ENCODE measurements at places on chromosomes 5 and 9.
A peak's percentile ranks its signal among the peaks of the same experiment; 100 is the strongest.

DNA sequence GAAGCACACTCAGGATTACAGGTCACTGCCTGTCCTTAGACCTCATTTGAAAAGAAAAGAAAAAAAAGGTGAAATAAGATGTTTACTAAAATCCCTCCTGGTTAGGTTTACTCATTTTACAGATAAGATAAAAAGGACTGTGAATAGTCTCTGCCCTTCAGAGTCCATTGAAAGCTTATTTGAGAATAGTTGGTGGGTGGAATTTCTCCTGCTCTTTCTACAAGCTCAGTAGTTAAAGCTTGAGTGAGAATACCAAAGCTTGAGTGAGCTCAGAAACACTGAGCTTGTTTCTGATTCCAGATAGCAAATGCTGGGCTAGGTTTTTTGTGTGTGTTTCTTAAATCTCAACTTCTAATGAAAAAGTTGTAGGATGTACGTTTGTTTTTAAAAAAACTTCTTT is 106.7 kb downstream of the SLF1 start:
- H3K4me1 ChIP-seq, result no peaks in the 10 kb centered on the region
- no peak for DNase-seq
- no peak overlapping the region for H3K4me3 ChIP-seq
- no peak overlapping the region for H3K27ac ChIP-seq

DNA sequence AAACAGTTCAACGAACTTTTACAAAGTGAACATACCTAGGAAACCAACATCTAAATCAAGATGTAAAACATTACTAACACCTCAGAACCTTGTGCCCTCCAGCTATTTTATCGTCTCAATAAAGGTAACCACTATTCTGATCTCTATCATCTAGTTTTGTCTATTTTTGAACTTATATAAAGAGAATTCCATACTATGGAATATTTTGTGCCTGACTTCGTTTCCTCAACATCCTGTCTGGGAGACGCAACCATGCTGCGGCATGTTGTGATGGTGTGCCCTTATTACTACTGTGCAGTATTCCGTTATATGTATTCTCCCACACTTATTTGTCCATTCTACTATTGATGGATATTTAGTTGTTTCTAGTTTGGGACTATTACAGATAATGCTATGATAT is 99.2 kb downstream of the NR6A1 start:
- peaks cover 15% of the 10 kb centered on the region for H3K4me1 ChIP-seq
- H3K27ac ChIP-seq, result no peak overlapping the region
- peaks cover 4% of the 10 kb centered on the region for H3K36me3 ChIP-seq
- H3K27me3 ChIP-seq, result peaks cover 6% of the 10 kb centered on the region
- H3K4me3 ChIP-seq, result no peak overlapping the region

DNA sequence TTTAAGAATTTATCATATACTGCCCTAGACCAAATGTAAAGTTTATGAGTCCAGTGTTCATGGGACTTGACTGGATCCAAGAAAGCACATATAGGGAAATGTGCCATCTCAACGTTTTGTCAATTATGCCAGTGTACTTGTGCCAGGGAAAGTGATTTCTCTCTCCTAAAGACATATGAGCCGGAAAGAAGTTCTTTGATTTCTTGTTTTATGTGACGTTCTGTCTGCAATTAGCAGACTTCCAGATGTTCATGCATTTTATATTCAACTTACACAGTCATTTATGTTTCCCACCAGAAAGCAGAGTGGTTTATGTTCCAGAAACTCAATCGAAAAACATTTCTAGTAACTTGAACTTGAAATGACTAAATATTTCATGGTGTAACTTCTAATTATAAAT is 203.8 kb downstream of the FAM170A start:
- H3K36me3 ChIP-seq, result no peaks in the 10 kb centered on the region
- no peak overlapping the region for H3K4me3 ChIP-seq
- H3K4me1 ChIP-seq, result no peaks in the 10 kb centered on the region

- H3K4me3 ChIP-seq, result no peak overlapping the region
- peaks cover 7% of the 10 kb centered on the region for H3K27me3 ChIP-seq
- DNase-seq, result no peak
- no peak overlapping the region for H3K27ac ChIP-seq
These were observed 93.1 kb downstream of the NXNL2 start for GRCh38 chr9:88628114-88628513.

- no peak for DNase-seq
- H3K36me3 ChIP-seq, result no peaks in the 10 kb centered on the region
- no peak overlapping the region for H3K27ac ChIP-seq
- H3K4me3 ChIP-seq, result no peak overlapping the region
- peaks cover 14% of the 10 kb centered on the region for H3K27me3 ChIP-seq
These were observed 158.6 kb downstream of the C5orf15 start for GRCh38 chr5:133809801-133810200.

GRCh38 chr9:114861273-114861672 is 55.4 kb upstream of the TNFSF15 start:
- H3K36me3 ChIP-seq, result peaks cover 23% of the 10 kb centered on the region
- H3K4me3 ChIP-seq, result no peak overlapping the region
- no peaks in the 10 kb centered on the region for H3K27me3 ChIP-seq
- no peak for DNase-seq
- H3K4me1 ChIP-seq, result peaks cover 13% of the 10 kb centered on the region

GRCh38 chr9:135032041-135032835 is 55.2 kb upstream of the OLFM1 start:
- DNase-seq, result no peak
- H3K36me3 ChIP-seq, result no peaks in the 10 kb centered on the region
- no peaks in the 10 kb centered on the region for H3K27me3 ChIP-seq
- H3K27ac ChIP-seq, result no peak overlapping the region
- no peaks in the 10 kb centered on the region for H3K4me1 ChIP-seq

DNA sequence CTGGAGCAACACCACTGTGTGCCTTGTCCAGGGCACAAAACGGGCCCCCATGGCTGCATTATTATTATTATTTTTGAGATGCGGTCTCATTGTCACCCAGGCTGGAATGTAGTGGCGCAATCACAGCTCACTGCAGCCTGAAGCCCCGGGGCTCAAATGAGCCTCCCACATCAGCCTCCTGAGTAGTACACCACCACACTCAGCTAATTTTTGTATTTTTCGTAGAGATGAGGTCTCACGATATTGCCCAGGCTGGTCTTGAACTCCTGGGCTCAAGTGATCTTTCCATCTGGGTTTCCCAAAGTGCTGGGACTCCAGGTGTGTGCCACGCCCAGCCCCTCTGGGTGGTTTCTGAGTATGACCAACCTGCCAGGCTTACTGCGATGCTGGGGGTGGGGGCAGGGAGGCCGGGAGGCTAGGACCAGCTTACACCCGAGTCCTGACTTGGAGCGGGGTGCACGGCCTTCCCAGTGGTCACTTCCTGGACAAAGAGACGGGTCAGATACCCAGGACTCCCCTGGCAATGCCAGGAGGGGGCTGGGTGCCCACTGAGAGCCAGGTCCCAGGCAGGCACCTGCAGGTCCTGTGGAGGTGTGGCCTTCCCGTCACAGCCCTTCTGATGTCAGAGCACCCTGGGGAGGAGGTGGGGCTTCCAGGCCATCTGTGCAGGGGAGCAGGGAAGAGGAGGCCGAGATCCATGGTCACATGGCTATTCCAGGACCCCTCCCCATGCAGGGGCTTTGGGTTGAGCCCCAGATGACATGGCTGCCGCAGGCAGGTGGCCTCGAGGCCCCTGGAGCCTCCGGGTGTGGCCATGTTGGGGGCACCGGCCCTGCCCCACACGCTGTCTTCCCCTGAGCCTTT is 8.3 kb upstream of the NRARP start:
- no peak overlapping the region for H3K4me3 ChIP-seq
- no peaks in the 10 kb centered on the region for H3K36me3 ChIP-seq
- no peak overlapping the region for H3K27ac ChIP-seq
- H3K4me1 ChIP-seq, result peaks cover 2% of the 10 kb centered on the region
- peak; percentile 33 for DNase-seq

DNA sequence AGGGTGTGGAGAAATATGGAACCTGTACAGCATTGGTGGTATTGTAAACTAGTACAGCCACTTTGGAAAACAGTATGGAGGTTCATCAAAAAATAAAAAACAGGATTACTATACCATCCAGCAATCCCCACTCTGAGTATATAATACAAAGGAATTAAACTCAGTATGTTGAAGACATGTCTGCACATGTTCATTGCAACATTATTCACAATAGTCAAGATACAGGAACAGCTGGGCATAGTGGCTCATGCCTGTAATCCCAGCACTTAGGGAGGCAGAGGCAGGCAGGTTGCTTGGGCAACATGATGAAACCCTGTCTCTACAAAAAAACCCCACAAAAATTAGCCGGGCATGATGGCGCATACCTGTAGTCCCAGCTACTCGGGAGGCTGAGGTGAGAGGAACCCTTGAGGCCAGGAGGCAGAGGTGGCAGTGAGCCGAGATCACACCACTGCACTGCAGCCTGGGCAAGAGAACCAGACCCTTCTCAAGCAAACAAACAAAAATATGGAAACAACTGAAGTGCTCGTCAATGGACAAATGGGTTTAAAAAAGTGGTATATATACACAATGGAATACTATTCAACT is 63.6 kb downstream of the TMEM174 start:
- peaks cover 11% of the 10 kb centered on the region for H3K4me1 ChIP-seq
- no peak overlapping the region for H3K27ac ChIP-seq
- no peak for DNase-seq
- peaks cover 52% of the 10 kb centered on the region for H3K27me3 ChIP-seq
- no peak overlapping the region for H3K4me3 ChIP-seq

GRCh38 chr5:101206534-101206933 is 303.5 kb upstream of the ST8SIA4 start:
- H3K4me1 ChIP-seq, result no peaks in the 10 kb centered on the region
- no peaks in the 10 kb centered on the region for H3K27me3 ChIP-seq
- DNase-seq, result no peak
- no peak overlapping the region for H3K4me3 ChIP-seq
- no peak overlapping the region for H3K27ac ChIP-seq

GRCh38 chr5:56494300-56494731 is 261.2 kb upstream of the ANKRD55 start:
- H3K27me3 ChIP-seq, result peaks cover 4% of the 10 kb centered on the region
- H3K4me3 ChIP-seq, result no peak overlapping the region
- H3K27ac ChIP-seq, result no peak overlapping the region
- peaks cover 2% of the 10 kb centered on the region for H3K4me1 ChIP-seq
- H3K36me3 ChIP-seq, result no peaks in the 10 kb centered on the region

- H3K36me3 ChIP-seq, result no peaks in the 10 kb centered on the region
- H3K27ac ChIP-seq, result no peak overlapping the region
These were observed 170.0 kb downstream of the EBF1 start for GRCh38 chr5:158929552-158930218.

DNA sequence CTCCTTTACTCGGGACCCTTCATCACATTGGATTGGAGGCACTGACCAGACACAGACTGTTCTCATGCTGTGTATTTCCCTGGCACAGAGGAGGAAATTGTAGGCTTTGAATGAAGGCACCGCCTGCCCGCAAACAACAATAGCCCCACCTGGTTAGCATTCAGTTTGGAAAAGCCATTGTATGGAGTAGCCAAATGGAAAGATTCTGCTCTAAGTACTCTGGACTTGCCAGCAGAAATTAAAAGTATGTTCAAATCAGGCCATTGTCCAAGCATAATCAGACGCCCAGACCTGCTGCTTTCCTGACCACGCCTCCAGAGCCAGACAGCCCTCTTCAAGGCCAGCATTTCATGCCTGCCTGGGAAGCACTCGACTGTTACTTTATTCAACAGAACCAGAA is 8.0 kb upstream of the SEMA4D start:
- H3K27me3 ChIP-seq, result no peaks in the 10 kb centered on the region
- peaks cover 64% of the 10 kb centered on the region for H3K4me1 ChIP-seq
- DNase-seq, result no peak
- H3K4me3 ChIP-seq, result no peak overlapping the region

DNA sequence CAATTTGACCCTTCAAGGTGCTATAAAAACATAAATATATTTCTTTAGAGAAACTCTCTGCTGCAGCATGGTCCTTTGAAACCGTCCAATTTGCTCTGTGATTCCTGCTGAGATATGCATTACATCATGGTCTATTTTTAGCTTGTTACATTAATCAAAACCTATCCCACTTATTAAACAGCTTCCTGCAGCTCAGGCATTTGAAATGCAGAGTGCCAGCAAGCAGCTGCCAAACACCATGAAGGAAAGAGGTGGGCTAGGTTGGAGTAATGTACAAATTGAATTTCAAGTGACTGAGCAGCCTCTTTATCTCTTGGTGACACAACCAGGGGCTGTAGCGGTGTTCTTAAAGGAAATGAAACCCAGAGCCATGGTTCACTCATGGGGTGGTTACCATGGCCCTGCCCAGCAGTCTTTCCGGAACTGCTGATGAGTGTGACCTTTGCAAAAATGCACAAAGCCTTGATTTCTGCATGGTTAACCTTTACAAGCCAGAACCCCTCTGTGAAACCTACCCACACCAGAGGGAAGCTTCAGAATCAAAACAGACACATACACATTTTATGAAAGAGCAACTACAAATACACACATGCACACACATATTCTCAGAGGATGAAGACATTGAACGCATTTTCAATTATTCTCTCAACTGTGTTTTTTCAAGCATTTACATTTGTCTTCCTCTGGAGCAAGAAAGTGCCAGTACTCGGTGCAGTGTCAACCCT is 155.8 kb upstream of the ZNF608 start:
- peak overlapping the region; percentile 56 for H3K27ac ChIP-seq
- peak; percentile 31 for DNase-seq
- peak overlapping the region; percentile 57 for H3K4me3 ChIP-seq
- H3K27me3 ChIP-seq, result peaks cover 6% of the 10 kb centered on the region

DNA sequence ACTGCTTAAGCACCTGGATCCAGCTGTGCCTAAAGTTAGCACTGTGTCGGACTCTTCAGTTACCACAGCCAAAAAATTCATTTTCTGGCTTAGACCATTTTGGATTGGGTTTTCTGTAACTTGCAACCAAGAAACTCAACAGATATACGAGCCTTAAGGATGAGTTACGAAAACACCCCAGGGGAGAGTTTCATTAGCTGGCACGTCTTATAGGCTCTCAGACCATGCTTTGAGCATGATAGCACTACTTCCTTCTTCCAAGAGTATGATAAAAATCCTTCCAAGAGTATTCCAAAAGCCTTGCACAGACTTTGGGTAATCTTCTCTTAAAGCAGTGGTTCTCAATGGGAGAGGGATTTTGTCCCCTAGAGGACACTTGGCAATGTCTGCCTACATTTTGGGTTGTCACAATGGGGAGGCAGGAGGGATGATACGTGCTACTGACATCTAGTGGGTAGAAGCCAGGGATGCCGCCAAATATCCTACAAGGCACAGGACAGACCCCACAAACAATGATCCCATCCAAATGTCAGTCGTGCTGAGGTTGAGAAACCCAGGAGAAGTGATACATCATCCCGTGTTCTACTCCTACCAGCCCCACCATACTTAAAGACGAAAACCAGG is 64.8 kb downstream of the SMIM23 start:
- no peak overlapping the region for H3K4me3 ChIP-seq
- DNase-seq, result no peak
- no peaks in the 10 kb centered on the region for H3K27me3 ChIP-seq

GRCh38 chr9:19371942-19372341 is 8.1 kb downstream of the RPS6 start:
- H3K36me3 ChIP-seq, result peaks cover 27% of the 10 kb centered on the region
- peaks cover 12% of the 10 kb centered on the region for H3K4me1 ChIP-seq
- no peak for DNase-seq
- H3K4me3 ChIP-seq, result no peak overlapping the region
- H3K27me3 ChIP-seq, result no peaks in the 10 kb centered on the region
- no peak overlapping the region for H3K27ac ChIP-seq

GRCh38 chr9:87568401-87568800 is 70.7 kb downstream of the DAPK1 start:
- H3K4me1 ChIP-seq, result no peaks in the 10 kb centered on the region
- H3K4me3 ChIP-seq, result no peak overlapping the region
- no peak for DNase-seq
- H3K27ac ChIP-seq, result no peak overlapping the region
- no peaks in the 10 kb centered on the region for H3K36me3 ChIP-seq

GRCh38 chr5:138364576-138364975 is 12.1 kb downstream of the KDM3B start:
- H3K27me3 ChIP-seq, result no peaks in the 10 kb centered on the region
- no peak overlapping the region for H3K4me3 ChIP-seq
- DNase-seq, result no peak
- peaks cover 6% of the 10 kb centered on the region for H3K36me3 ChIP-seq
- H3K27ac ChIP-seq, result no peak overlapping the region
- peaks cover 22% of the 10 kb centered on the region for H3K4me1 ChIP-seq

Data from activated naive CD8-positive, alpha-beta T cell treated with anti-CD3 and anti-CD28 coated beads, Interleukin-2, amount 10 ng/mL, durations not matched to agents 7 days and 5 days (primary cell).